Stimulated activated CD4-positive, alpha-beta T cell treated with anti-CD3 and anti-CD28 coated beads, Interleukin-2, amount 100 ng/mL, for 48 hours (primary cell): ENCODE measurements at places on chromosomes 1 and 21.

DNA sequence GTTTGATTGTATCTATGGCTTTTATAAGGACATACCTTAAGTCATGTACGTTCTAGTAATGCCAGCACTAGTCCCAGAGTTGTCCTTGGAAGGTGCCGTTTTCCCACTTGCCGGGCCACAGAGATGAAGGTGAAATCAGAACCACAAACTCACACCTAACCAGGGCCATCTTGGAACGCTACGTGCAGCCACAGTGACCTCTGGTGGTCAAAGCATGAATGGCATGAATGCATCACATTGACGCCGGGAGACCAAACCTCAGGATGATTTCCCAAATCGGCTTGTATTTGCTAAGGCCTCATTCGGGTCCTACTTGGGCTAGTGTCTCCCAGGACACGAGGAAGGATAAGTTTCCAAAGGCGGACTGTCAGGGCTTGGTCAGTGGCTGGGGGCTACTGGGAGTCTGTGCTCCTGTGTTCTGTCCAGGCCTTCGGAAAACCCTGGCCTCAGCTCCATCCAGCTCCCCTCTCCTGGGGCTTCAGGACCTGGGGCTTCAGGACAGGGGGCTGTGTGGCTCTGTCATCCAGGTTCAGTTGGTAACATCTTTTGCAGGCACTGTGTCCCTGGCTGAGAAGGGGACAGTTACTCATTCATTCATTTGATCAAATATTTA lies 260.5 kb downstream of the PRDM2 start:
- DNase-seq = peak; percentile 67

DNA sequence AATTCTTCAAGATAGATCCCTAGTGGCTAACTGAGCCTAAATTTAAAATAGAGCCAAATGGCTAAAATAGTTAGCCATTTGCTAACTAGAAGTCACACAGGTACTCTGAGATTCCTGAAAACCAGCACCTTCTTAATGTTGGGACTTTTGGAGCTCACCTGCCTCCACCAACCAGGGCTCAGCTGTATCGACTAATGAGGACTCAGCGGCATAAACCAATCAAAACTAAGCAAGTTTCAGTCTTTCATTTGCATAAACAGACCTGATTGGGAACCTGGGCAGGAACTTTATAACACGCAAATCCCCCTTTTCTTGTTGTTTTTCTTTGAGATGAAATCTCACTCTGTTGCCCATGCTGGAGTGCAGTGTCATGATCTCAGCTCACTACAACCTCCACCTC lies 28.5 kb downstream of the TNFRSF9 start:
- no peak for DNase-seq

DNA sequence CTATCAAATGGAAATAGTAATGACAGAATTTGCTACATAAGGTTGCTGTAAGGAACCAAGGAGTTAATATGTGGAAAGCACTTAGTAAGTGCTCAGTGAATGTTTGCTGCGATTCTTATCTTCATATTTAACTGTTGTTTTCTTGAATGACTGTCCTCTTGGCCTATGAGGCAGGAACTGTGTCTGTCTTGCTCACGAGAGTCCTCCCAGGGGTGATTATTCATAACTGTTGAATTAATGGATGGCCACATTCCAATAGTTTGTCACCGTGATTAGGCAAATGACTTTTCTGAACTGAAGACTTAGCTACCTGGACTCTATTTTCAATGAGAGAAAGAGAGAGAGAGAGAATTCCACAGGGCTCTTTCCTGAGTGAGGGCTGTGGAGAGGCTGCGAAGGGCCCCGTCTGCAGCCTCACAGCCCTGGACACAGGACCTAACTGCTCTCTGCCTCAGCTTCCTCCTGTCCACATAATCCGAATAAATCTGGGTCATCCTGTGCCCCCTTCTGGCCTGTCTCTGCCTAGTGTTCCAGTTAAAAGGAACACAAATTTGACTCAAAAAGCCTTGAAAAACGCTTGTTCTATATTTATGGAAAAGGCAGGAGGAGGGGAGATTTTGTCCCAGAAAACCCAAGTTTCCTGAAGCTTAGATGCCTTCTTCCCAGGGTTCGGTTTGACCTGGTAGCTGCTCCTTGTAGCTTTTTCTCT lies 8.5 kb downstream of the EDN2 start:
- DNase-seq = no peak

DNA sequence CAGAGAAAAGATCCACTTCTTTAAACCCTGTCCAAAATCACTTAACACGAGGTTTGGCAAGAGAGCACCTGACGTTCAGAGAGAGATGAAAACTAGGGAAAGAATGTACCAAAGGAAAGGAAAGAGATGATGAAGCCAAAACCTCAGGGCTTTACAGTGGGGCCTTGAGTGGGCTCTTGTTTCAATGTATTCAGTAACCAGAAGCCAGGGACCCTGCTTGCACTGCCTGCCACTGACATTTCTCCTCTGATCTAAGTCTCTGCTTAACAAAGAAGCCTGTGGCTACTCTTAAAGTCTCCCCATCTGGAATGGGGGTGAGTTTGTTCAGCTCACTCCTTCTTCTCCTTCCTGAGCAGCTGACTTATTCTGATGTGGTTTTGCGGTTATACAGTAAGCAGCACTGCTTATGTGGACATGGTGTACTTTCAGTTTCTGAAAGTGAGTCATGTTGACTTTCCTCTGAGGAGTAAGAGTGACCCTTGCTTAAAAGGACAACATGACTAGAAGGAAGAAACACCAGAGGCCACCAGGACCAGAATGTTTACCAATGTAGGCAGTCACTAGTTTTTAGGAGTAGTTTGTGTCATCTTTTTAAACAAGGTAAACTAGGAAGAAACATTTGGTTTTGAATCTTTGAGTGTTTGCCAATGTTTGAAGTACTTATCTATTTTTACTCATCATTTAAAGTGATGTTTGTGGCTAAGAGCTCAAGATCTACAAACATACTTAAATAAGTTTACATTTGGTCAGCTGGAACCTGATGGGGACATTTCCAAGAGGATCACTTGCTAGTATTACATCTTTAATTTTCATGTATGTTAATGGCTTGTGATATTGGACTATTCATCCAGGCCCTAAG lies 87.4 kb downstream of the FASLG start:
- DNase-seq = no peak

- DNase-seq = no peak
Observed at GRCh38 chr1:61149010-61149860, 66.9 kb downstream of the NFIA start.
